ENCODE measurements at places on chromosomes 1 and 21.
A peak's percentile ranks its signal among the peaks of the same experiment; 100 is the strongest.

- DNase-seq, result peak; percentile 87
Measured at GRCh38 chr1:51549016-51549619, 30.1 kb upstream of the EPS15 start.

- no peak for DNase-seq
Measured at GRCh38 chr1:236800002-236800620, 5.0 kb downstream of the MTR start.

- peak; percentile 37 for DNase-seq
Measured at GRCh38 chr1:226424221-226425003, 16.5 kb upstream of the PARP1 start.

DNA sequence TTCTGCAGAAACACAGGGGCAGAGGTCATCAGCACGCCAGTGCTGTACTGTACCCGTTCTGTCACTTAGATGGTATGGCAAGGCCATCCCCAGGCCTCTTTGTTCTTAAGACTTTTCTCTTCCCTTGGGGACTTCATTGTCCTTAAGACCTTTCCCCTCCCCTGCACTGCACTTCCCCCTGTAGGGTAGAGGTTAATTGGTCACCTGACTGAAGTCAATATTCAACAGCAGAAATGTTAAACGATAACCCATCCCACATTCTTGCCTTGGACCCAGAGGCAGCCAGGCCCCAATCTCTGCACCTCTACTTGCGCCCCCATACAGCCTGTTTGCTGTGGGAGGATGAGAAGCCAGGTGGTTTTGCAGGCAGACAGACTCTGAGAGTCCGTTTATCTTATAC is 10.2 kb downstream of the PHGDH start:
- no peak for DNase-seq

- DNase-seq, result no peak
Measured at GRCh38 chr1:177130451-177130945, 34.0 kb downstream of the ASTN1 start.

DNA sequence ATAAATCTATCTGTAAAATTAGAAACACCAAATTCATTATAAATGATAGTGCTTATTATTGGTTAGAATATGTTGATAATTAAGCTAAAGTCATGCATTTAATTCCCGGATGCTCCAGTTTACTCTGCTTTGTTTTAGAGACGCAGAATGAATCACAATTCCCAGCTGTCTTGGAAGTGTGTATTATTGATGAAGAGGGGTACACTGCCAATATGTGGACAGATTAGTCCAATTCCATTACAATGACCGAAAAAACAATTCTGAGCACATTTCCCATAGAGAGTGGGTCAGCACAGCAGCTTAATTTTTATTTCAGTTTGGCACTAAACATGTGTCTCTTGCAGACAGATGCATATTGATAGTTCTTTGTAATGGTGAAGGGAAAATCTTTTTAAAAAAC is 146.7 kb downstream of the KCNT2 start:
- no peak for DNase-seq

- DNase-seq, result no peak
Measured at GRCh38 chr1:217191441-217191840, 439.4 kb downstream of the GPATCH2 start.

DNA sequence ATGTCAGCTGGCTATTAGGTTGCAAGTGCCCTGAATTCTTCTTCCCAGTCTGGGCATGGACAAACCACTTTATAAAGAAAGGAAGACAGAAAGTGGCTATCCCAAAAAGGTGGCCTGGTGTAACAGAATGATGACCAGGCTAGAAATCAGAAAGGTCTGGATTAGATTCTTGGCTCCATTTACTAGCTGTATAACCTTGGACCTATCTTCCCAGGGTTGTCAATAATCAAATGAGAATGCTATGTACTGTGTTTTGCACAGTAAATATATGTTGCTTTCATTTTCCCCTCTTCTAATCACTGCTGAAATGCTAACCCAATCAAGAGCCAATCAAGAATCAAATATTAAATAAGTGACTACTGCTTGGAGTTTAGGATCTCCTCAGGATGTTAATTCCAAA is 20.4 kb downstream of the RNF19B start:
- DNase-seq, result no peak

All from dermis microvascular lymphatic vessel endothelial cell (primary cell).